ENCODE measurements at places on chromosomes 2 and 18.

DNA sequence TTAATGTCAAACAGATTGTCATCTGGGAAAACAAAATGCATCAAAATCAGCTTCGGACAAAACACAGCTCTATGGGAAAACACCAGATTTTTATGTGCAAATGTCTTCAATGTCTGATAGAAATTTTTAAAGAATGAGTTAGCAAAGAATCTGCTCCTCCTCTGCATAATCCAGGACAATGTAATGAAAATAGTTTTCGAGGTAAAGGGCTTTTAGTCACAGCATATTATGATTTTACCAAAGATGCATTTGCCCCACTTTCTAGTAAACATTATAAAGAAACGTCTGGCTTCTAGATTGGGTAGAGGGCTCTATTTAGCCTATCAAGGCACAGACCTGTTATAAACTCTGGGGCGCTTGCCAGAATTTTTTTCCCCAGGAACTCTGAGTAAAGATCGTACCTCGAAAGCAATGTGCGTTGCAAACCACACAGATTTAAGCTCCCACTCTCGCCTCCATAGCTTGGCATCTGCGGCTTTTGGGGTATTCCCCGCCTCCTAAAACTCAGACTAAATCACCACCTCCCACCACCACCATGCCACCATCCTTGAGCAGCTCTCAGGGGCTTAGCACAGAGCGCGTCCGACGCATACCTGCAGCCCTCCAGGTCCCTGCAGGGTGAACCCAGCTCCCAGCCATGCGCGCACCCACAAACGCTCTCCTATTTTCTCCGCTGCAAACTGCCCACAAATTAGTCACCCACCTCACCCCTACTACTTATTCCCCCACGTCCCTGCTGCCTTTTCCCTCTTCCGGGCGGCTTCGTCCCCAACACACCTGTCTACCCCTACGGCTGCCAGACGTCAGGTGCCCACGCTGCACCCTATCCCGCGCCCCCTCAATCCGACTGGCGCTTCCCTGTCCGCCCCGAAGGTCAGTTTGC, 829 bp downstream of the ACVR1C start:
- no peak for DNase-seq

DNA sequence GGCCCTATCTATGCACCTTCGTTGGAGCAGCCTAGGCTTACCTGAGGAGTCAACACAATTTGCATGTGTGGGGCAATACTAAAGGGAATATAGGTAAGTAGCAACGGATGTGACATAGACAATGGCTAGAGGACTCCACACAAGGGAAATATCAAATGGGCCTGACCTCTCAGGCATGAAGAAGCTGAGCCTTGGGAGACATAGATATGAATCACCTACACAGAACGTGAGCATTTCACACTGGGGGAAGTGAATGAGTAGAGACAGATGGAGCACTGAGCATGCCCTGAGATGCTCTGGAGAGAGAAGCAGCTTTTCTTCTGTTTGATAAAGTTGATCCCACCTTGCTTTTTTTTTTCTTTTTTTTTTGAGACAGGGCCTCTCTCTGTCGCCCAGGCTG, 97.9 kb downstream of the ATL2 start:
- no peak for DNase-seq

GRCh38 chr2:220065581-220065980, 438.2 kb downstream of the SLC4A3 start:
- no peak for DNase-seq

DNA sequence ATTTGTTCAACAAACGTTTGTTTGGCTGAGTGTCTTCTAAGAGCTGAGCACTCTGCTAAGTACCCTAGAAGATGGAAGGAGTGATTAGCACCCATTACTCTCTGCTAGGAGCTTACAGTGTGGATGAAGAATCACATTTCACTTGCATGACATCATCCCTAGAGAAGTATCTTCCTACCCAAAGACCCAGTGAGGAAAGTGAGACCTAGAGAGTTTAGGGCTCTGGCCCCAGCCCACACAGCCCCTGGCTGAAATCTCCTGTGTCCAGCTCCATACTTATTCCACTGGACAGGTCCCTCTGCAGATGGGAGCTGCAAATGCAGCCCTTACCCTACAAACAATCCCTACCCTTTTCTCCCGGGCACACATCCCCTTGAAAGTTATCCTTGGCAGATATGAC, 26.8 kb upstream of the EPAS1 start:
- DNase-seq = no peak

GRCh38 chr2:197247083-197247482, 63.5 kb downstream of the ANKRD44 start:
- no peak for DNase-seq

DNA sequence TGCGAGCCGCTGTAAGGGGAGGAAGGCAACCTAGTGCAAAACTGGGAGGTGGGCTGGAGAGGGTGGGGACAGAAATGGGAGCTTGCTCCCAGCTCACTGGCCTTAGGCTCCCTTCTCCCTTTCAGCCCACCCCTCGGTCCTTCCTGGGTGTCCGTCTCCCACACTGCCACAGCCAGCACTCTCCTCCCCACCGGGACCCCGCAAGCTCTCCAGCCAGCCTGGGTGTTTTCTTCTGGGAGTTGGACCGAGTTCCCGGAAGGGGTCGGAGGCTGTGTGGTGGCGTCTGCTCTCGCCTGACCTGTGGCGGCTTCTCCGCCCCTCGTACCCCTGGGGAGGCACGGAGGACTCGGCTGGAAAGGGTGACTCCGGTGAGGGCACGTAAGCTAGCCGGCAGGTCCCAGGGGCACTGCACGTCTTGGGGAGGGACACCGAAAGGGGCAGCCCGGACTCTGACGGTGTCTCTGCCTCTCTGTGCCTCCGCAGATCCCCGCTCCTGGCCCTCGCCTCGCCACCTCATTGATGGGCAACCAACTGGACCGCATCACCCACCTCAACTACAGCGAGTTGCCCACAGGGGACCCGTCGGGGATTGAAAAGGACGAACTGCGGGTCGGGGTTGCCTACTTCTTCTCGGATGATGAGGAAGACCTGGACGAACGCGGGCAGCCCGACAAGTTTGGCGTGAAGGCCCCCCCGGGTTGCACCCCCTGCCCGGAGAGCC, 1.1 kb downstream of the LRATD1 start:
- DNase-seq = no peak

DNA sequence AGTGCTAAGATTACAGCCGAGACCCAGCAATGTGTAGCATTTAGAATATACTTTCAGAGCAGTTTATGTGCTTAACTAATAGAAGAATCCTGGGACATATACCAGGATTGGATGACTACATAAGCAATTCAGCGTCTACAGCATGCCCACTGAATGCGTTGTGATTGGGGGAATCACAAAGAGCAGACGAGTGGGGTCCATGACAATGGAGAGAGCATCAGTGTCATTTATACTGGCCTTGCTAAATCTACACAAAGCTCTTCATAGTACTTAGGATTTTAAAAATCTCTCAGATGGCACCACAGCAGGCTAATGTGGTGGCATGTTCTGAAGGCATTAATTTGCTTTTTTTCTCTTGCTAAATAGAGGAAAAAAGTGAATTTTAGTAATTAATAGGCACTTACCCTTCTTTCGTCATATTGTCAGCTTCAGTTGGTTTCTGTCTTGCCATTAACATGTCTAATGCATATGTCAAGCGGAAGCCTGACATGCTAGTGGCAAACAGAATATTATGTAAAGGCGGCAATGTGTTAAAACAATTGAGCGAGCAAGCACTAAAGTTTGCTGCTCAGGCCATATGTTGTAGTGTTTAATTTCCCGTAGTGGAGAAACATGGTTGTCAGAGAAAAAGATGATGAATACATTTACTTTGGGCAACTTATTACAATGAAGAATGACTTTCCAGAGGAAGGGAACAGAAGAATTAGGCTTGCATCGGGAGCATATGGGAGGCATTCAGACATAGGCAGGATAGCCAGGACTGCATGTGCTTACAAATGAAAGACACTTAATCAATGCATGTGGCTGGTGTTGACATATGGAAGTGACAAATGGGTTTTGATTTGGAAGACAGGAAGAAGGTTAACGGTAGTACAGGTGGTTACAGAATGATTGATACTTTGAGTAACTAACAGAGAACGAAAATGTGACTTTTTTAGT, 145.2 kb downstream of the ICOS start:
- no peak for DNase-seq

DNA sequence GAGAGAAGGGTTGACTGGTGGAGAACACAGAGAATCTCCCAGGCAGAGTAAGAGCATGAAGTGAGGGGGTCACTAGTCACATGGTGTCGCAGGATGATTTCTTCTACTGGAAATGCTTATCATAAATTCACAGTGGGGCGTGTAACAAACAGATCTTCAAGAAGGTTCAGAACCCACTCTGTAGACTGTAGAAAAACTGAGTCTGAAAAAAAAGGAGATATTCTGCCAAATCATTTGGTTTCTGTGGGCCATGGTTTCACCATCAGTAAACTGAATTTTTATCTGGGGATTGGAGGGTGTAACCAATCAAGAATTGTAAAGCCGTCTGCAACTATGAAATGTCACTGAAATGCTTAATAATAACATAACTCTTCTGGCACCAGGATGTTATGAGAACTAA, 15.0 kb downstream of the TPGS2 start:
- no peak for DNase-seq

DNA sequence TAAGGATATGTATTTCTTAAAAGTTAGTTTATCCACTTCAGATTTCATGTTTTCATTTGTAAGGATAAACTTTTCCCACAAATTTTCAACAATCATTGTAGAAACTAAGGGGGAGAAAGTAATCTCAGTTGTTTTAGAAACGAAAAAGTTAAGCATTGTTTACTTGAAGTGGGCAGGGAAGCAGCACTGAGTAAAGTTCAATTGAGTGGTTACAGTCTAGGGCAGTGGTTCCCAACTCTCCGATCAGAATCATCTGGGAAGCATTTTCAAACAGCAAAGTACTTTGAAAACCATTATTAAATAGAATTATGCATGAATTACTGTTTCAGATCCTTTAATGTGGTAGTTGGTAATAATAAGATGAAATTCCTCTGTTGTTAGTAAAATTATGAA, 12.5 kb downstream of the MRPL35 start:
- DNase-seq = no peak

DNA sequence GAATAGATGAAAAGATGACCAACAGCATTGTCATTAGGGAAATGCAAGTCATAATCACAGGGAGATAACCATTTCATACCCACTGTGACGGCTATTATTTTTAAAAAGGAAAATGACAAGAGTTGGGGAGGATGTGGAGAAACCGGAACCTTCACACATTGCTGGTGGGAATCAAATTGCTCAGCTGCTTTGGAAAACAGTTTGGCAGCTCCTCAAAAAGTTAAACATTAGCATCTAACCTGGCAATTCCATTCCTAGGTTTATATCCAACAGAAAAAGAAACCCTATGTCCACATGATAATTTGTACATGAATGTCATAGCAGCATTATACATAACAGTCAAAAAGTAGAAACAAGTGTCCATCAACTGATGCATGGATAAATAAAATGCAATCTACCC, 58.2 kb downstream of the KCNG3 start:
- no peak for DNase-seq

GRCh38 chr2:1282552-1282951, 130.7 kb upstream of the TPO start:
- no peak for DNase-seq

DNA sequence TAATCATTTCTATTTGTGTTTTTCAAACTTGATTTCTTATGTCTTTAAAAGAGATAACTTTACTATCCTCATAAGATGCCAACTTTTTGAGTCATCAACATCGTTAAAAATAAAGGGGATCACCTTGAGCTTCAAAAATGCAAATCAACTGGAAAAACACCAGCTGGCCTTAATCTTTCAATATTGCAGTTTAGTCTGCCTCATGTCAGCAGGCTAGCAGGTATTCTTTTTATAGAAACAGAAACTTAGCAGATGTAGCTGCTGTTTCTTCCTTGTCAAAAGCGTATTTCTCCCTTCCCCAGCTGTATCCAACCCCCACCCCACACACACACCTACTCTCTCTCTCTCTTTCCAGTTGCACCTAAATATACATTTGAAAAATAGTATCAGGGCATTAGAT, 154.1 kb upstream of the ZNF804A start:
- no peak for DNase-seq

- no peak for DNase-seq
Measured at GRCh38 chr2:216736326-216736725, 41.0 kb upstream of the IGFBP5 start.

GRCh38 chr2:25168256-25169072, at the start of gene POMC:
Gene POMC (minus strand): TSS chr2:25168580. CDS start chr2:25164772, 3,808 bp downstream.
- no peak for DNase-seq

DNA sequence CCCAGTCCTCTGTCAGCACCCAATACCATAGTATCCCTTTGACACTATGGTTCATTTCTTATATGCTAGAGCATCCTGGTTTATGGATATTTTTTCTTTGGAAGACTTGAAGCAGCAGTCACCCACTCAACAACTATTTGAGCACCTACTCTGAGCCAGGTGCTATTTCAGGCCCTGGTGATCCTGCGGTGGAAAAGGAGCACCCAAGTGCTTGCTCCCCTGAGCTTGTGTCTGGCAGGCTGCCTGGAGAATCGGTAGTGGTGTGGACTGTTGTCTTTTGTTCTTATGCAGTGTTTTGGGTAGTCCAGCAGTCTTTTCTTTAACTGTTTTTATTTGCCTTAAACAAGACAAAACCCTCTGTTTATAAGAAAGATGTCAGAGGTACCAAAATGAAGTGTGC, 28.9 kb downstream of the NCK2 start:
- no peak for DNase-seq

DNA sequence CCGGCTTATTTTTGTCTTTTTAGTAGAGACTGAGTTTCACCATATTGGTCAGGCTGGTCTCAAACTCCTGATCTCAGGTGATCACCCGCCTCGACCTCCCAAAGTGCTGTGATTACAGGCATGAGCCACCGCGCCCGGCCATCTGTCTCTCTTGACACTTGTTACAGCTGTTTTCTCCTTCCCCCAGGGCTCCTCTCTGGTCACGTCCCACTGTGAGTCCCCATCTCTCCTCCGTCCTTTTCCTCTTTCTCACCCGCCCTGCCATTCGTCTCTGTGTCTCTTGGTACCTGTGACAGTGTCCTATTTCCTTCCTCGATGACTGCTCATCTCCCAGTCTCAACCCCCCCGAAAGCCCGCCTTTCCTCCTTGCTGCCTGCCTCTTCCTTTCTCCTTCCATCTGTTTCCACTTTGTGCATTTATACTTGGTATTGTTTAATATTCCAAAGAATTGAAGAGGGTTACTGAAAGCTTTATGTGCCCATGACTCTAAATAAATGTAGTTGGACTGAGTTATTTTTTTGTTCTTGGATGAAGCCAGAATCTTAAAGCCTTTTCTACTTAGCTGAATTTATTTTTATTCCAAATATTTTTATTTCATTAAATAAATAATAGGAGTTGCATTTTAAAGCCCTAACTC, 241.5 kb downstream of the SH3RF3 start:
- peak; percentile 64 for DNase-seq

GRCh38 chr2:133045787-133046186, 375.8 kb upstream of the LYPD1 start:
- DNase-seq = no peak
